Tongue (tissue), 3 donors: ENCODE measurements at places on chromosomes 1 and 21. TPM values are rescaled to one million over a fixed set of nuclear protein-coding genes. Genes with fewer than 3 reads are reported as not detected.

- no peak for DNase-seq
Measured at GRCh38 chr1:182135946-182136345, 74.4 kb upstream of the ZNF648 start.

GRCh38 chr1:243528459-243529121 lies 272.7 kb downstream of the SDCCAG8 start:
- DNase-seq = no peak

GRCh38 chr1:241641773-241642592 lies 1.8 kb upstream of the CHML start:
- DNase-seq = no peak

GRCh38 chr1:236535662-236536161 lies 11.9 kb downstream of the LGALS8 start:
- DNase-seq = peak; percentile 7

DNA sequence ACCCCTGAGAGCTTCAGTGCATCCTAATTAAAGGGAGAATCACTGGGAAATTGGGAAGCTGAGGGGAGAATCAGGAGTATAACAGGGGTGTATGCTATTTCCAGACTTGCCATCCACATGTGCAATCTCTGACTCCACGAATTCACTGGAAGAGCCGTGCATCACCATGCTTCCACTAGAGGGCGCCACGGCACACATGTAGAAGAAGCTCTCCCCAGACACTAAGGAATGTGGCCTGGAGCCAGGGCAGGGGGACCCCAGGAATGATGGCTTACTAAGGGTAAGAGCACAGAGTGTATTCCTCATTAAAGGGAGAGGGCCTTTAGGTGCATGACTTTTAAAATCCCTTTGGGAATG lies 81.5 kb downstream of the ABCA4 start:
- peak; percentile 86 for DNase-seq

GRCh38 chr1:223109581-223110026 lies 33.4 kb downstream of the TLR5 start:
- no peak for DNase-seq

- DNase-seq = no peak
Measured at GRCh38 chr1:76950306-76950705, 83.0 kb downstream of the ST6GALNAC5 start.

DNA sequence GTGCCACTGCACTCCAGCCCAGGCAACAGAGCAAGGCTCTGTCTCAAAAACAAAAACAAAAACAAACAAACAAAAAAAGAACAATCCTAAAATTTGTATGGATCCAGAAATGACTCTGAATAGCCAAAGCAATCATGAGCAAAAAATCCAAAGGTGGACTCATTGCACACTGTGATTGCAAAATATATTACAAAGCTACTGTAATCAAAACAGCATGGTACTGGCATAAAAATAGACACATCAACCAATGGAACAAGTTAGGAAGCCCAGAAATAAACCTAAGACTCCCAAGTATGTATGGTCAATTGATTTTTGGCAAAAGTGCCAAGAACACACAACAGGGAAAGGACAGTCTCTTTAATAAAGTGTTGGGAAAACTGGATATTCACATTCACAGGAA lies 19.9 kb downstream of the ERO1B start:
- DNase-seq = no peak

- peak; percentile 30 for DNase-seq
Measured at GRCh38 chr1:161137881-161138280, 5.4 kb upstream of the DEDD start.

GRCh38 chr21:46504666-46505065 lies 46.0 kb downstream of the DIP2A start:
- DNase-seq = no peak

- no peak for DNase-seq
Measured at GRCh38 chr1:197937381-197937780, 20.2 kb downstream of the LHX9 start.

GRCh38 chr1:183284086-183284485 lies 98.0 kb downstream of the LAMC2 start:
- DNase-seq = no peak

- DNase-seq = no peak
Measured at GRCh38 chr1:232137066-232137465, 492.9 kb downstream of the SIPA1L2 start.

- no peak for DNase-seq
Measured at GRCh38 chr21:41656946-41657525, 109.8 kb downstream of the RIPK4 start.

GRCh38 chr1:1068517-1069055 lies 5.5 kb downstream of the RNF223 start:
- no peak for DNase-seq

- DNase-seq = peak; percentile 23
Measured at GRCh38 chr1:185929776-185930175, 195.6 kb downstream of the HMCN1 start.

DNA sequence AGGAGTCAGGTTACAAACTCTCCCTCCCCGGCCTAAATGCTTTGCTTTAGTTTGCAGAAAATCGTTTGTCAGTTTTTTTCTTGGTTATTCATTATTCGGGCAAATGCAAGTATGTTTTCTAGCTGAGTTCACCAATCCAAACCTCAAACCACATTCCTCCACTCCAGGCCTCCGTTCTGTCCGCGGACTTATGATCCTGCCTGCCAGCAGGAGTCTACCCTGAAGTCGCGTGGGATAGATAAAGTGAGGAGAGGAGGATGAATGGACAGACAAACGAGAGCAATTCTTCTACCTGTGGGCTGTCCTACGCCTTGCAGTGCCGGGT lies 1.3 kb downstream of the ADAMTS1 start:
- no peak for DNase-seq

GRCh38 chr1:244242446-244242845 lies 191.4 kb downstream of the ZBTB18 start:
- DNase-seq = no peak

Gene TAS1R1
- total RNA-seq = 2.2 TPM

Gene ITLN2
- not detected for total RNA-seq

Gene COL24A1
- 4.9 TPM for total RNA-seq

Gene ARHGAP29
- 59.6 TPM for total RNA-seq

Gene APOBEC4
- total RNA-seq = not detected

Gene SPRR1B
- 1.3 TPM for total RNA-seq

Gene CITED4
- 7.9 TPM for total RNA-seq

Gene LCE2C
- total RNA-seq = not detected

Gene SLAMF8
- total RNA-seq = 0.92 TPM

Gene HSD11B1
- total RNA-seq = 1.1 TPM

Gene SHCBP1L
- total RNA-seq = 0.41 TPM

Gene PPM1J
- total RNA-seq = 2.5 TPM
